Stimulated activated CD8-positive, alpha-beta memory T cell treated with anti-CD3 and anti-CD28 coated beads, Interleukin-2, amount 100 ng/mL, for 1 hour (primary cell): ENCODE measurements at places on chromosomes 3 and 15.

DNA sequence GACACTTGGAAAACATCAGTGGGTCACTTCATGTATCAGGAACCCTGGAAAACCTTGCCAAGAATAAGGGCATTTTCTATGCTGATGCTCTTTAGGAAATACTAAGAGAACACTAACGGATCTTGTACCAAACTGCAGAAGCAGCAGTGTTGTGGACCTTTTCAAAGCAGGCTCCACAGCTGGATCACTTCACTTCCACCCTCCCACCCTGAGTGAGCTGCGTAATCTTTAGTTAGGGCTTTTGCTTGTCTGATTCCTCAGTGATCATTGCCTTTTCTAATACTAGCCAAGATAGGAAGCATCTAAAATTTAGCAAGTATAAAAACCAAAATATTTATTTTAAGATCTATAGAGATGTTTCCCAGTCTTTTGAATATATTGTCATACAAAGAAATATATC is 229.0 kb downstream of the EPHA6 start:
- no peak for DNase-seq

DNA sequence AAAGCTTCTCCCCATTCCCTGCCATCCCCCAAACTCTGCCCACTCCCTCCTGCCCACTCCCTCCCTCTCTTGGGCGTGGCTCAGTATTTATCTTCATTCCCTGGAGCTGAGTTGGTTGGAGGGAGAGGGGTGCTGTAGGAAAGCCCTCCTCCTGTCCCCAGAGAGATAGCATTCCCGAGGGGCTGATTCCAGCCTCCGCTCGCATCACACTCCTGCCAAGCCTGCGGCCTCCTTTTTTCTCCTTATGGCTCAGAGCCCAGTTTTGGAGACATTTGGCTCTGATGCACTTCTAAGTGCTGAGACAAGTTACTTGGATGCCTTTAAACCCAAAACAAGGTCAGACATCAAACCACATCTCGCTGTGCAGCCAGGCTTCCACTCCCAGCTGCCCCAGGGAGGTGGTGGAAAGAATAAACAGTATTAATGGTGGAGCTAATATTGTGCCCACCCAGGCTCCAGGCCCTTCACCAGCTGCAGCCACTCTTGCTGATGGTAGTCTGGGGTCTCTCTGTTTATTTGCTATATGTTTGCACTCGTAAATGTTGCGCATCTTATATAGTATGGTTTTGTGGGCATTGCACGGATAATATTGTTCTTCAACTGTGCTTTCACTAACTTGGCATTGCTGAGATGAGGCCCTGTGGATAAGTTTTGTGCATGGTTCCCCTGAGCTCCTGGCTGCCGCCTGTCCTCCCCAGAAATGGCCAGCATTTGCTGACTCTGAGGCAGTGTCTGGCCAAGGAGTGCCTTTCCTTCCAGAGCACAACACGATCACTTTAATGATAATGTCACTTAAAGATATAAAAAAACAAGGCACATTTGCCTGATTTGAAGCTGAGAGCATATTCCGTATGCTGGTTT is 157.2 kb downstream of the LRRC28 start:
- no peak for DNase-seq

- no peak for DNase-seq
These were observed 157.3 kb downstream of the ADAMTS9 start for GRCh38 chr3:64530434-64531049.

- no peak for DNase-seq
These were observed 4.6 kb downstream of the PLIN1 start for GRCh38 chr15:89674526-89674925.

GRCh38 chr3:190094160-190094718 is 26.5 kb downstream of the P3H2 start:
- DNase-seq = no peak

- peak; percentile 43 for DNase-seq
These were observed 567 bp downstream of the TOP2B start for GRCh38 chr3:25663869-25664811.

DNA sequence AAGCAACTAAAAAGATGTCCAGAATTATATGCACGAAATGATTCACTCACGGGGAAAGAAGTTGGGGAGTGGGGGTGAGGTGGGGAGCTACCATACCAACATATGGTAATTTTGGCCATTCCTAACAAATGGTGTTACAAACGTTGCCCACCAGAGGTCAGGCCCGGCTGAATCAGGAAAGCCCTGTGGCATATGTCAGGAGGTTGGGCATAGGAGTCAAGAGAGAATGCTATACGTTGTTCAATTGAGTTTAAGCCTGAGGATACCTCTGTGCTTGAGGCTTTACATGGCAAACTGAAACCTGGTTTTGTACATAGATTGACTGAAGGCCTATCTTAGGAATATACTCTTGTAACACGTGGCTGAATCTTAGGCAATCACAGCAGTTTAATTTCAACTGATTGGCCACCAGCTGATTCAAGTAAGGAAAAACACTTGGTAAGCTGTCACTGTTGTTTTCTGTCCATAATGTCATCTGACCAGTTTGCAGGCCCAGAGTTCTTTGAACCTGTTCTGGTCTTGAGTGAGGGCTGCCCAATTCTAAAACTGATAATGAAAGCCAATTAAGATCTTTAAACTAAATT is 23.4 kb upstream of the SLC2A2 start:
- no peak for DNase-seq

DNA sequence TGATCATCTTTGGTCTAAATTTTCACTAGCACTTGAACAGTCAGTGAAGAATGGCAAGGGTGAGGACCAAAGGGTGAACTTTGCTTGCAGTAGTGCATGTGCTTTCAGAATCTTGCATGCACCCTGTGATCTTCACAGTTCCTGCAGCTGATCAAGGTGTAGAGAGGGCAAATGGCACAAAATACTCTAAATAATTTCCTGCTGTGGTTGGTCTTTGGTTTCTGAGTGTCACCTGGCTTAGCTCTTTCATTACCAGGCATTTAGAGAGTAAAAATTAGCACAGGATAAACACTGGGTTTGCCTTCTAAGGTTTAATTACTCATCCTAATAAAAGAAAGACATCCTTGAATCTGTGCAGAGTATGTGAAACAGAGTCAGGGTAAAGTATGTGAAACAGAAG is 11.4 kb downstream of the TIPARP start:
- DNase-seq = no peak

- no peak for DNase-seq
These were observed 9.5 kb downstream of the CA12 start for GRCh38 chr15:63372018-63372705.

DNA sequence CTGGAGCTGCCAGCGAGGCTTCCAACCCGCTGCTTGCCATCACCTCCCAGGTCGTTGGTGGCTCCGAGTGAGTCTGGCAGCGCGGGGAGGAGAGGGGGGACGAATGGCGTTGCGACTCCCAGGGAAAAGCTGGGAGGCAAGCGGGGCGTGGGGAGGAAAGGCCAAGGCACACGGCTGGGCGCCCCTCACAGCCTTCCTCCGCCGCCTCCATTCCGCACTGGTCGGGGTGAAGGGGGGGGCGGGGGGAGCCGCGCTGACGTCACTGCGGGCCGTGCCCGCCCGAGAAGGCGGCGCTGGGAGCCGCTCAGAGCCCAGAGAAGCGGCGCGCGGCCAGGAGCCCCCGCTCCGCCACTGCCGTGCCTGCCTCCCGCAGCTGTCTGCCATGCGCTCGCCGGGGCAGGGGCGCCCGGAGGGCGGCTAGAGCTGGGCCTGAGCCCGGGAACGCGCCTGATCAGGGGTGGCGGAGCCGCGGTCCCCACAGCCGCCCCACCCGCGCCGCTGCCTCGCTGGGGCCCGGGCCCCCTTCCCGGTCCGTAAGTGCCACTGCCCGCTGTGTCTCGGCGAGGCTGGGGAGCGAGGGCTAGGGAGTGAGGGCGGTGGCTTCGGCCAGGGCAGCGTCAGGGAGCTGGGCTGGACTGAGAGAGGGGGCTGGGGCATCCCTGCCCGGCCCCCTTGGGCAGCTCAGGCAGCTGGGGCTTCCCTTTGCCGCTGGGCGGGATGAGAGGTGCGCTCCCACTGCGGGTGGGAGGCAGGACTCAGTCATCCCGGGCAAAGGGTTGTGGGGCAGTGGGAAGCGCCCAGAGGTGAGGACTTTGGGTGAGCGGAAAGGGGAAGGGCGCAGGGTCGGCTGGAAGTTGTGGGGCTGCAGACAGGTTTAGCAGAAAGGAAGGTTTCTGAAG is 27.8 kb upstream of the POLG start:
- DNase-seq = no peak

DNA sequence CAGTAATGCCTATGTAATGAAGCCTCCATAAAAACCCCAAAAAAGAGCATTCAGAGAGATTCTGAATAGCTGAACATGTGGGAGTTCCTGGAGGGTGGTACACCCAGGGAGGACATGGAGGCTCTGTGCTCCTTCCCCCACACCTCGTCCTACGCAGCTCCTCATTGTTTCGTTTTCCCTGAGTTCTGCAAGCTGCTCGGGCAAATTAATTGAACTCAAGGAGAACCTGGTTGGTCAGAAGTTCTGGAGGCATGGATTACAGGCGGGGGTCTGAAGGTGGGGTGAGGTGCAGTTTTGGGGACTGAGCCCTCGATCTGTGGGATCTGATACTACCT is 142.2 kb downstream of the MYO9A start:
- DNase-seq = no peak

DNA sequence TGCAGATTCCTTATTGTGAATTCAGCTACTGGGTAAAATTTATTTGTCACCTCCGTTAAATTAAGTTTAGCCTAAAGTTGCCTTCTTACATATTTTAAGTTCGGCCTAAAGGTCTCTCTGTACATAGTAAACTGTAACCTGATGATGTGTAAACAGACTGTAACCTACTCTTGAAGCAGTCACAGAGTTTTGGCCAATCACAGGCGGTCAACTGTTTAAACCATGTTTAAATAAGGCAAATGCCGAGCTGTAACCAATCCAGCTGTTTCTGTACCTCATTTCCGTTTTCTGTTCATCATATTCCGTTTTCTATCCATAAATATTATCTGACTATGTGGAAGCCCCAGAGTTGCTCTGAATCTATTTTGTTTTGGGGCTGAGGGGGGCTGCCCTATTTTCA is 2.4 kb upstream of the ADAMTSL3 start:
- DNase-seq = no peak

DNA sequence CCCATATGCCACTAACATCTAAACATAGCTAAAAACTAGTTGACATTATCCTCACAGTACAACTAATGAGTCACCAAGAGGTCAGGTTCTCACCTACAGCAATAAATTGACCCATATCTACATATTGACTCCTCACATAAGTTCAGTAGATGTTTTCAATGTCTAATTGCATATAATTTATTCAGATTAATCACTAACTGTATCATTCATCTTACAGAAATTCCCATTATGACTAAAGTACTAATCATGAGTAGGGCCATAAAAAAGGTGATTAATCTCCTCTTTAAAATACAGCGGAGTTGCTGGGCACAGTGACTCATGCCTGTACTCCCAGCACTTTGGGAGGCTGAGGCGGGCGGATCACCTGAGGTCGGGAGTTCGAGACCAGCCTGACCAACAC is 82.4 kb upstream of the ST3GAL6 start:
- no peak for DNase-seq

DNA sequence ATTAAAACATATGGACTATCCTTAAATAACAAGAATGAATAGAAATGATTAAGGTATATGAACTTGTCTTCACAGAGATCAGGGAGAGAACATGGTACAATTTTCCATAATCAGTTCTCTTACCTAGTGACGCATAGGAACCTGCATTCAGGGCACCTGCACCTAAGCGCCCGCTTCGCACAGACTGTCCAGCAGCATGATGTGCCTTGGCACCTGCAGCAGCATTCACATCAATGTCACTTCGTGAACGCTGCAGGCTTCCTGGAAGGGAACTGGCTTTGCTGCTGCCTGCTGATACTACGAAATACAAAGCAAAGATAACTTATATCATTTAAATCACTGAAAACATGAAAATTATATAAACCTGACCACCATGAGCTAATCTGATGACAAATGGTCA is 115.2 kb downstream of the CLASP2 start:
- no peak for DNase-seq

DNA sequence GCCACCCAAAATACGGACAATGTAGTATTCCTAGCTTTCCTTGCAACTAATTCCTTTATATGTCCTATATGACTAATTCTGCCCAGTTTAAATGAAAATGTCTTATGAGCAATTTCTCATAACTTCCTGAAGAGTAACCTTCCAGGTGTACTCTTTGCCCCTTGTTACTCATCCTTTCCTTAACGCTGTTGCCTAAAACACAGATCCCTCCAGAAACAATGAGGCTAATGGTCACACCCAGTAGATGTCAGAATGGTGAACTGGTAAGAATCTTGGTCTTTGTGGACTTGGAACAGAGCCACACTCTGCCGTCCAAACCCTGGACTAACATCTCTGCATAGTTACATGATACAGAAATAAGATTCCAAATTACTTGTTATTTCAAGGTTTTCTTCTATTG is 497.9 kb downstream of the IGSF11 start:
- DNase-seq = no peak

DNA sequence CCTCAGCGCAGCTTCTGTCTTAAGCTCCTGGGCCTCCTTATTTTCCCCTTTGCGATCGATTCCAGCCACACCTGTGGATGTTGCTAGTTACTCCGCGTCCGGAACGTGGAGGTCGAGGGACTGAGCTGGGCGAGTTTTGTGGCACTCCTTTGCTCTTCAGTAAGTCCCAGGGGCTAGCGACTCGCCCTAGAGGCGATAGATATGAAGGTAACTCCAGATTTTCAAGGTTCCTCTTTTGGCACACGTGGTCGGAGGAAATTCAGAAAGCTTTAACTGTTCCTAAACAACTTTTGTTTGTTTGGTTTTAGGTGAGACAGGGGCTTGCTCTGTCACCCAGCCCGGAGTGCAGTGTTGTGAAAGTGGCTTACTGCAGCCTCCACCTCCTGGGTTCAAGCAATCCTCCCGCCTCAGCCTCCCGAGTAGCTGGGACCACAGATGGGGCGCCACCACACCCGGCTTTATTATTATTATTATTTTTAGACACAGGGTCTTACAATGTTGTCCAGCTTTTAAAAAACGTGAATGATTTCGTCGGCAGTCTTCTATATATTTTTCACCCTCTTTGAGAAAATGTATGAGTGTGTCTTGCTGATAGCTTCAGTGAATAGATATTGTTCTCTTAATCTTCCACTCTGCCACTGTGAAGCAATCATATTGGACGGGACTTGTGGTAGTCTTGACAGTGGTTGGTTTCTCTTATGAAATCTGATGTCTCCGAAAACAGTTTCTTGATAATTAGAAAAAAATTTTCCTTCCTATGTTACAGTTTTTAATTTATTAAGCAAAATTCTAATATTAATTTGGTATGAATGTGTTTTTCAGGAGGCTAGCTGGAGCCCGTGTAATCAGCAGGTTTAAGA is 785 bp downstream of the MFSD1 start:
- no peak for DNase-seq

GRCh38 chr15:69692342-69692741 is 239.7 kb downstream of the RPLP1 start:
- no peak for DNase-seq

DNA sequence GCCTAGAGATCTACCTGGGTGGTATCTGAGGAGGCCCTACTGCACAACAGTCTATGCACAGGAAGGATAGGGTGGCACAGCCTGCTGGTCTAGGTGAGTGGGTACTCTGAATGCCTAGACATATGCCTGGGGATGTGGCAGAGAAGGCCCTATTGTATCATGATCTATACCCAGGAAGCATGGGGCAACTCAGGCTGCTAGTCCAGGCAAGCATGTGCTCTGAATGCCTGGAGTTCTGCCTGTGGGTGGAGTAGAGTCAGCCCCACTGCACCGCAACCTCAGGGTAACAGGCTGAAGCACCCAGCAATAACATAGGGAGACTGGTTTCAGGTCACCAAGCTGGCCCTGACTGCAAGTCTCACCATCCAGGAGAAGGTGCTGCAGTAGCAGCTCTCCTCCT is 224.7 kb downstream of the MFSD1 start:
- DNase-seq = no peak
